ENCODE measurements at places on chromosomes 11 and 22.

DNA sequence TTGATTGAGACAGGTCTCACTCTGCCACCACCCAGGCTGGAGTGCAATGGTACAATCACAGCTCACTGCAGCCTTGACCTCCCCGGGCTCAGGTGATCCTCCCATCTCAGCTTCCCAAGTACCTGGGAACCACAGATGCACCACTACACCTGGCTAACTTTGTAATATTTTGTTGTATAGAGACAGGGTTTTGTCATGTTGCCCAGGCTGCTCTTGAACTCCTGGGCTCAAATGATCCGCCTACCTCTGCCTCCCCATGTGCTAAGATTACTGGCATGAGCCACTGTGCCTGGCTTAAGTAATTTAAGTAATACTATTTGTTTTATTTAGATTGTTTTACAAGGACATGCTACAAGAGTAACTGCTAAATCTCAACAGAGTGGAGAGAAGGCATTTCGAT lies 33.5 kb downstream of the ZNF143 start:
- DNase-seq: no peak

GRCh38 chr11:76699451-76700091 lies 29.0 kb upstream of the LRRC32 start:
- DNase-seq: no peak

GRCh38 chr11:28820296-28820989 lies 712.3 kb downstream of the METTL15 start:
- no peak for DNase-seq

GRCh38 chr11:81897639-81898038 lies 836.0 kb downstream of the FAM181B start:
- DNase-seq: no peak

DNA sequence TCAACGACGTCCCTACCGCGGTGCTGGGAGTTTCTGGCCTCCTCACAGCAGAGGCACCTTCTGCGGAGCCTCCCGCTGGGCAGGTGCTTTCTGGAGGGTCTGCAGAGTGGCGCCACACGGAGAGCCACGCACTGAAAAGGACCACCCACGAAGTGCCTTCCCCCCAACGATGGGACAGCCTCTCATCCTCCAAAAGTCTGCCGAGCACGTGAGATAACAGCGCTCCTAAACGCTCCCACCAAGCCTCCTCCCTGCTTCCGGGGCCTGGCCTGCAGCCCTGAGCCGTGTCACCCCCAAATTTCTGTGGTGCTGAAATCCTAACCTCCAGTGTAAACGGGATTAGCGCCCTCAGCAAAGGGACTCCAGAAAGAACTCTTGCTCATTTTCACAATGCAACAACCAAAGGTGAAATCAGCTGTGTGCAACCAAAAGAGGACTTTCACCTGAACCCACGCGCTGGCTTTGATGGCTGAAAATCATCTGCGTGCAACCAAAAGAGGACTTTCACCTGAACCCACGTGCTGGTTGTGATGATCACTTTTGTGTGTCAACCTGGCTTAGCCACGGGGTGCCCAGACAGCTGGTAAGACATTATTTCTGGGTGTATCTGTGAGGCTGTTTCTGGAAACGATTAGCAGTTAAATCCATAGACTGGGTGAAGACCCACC lies 924.6 kb downstream of the BRD1 start:
- DNase-seq: no peak

- DNase-seq: no peak
Measured at GRCh38 chr11:83275888-83276641, 10.1 kb downstream of the CCDC90B start.

DNA sequence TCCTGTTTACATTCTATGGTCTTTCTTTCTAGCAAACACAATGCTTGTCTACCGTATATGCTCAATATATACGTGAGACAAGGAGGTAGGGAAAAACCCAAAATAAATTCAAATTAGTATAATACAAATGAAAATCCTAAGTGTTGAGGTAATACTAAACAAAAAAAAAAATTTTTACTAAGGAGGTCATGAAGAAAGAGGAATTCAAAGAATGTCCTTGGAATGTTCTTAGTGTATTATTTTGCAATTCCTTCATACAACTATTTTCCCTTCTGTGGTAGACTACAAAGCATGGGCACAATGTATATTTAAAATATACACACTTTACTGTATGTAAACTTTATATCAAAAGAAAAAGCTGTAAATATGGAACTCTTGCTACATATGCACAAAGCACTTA lies 36.4 kb downstream of the PIK3C2A start:
- DNase-seq: no peak

- DNase-seq: no peak
Measured at GRCh38 chr11:63919267-63920125, 2.5 kb upstream of the RCOR2 start.
